ENCODE measurements at places on chromosomes 1 and 21.
A peak's percentile ranks its signal among the peaks of the same experiment; 100 is the strongest.

DNA sequence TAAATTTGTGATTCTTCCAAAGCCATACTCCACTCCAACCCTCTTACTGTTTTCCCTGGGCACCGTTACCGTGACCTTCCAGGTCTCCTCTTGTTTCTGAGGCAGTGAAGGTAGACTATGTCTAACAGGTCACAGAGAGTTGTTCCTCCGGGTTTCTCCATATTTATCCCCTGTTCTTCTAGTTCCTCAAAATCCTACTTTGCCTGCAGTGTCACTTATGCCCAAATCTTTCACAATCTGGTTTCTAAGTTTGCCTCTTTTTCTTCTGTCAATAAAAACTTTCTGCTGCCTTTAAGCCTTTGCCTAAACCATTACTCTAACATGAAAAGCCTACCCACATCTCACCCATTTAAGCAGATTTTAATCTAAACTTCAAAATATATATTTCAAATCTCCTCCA is 87.7 kb downstream of the C4BPA start:
- DNase-seq: no peak

DNA sequence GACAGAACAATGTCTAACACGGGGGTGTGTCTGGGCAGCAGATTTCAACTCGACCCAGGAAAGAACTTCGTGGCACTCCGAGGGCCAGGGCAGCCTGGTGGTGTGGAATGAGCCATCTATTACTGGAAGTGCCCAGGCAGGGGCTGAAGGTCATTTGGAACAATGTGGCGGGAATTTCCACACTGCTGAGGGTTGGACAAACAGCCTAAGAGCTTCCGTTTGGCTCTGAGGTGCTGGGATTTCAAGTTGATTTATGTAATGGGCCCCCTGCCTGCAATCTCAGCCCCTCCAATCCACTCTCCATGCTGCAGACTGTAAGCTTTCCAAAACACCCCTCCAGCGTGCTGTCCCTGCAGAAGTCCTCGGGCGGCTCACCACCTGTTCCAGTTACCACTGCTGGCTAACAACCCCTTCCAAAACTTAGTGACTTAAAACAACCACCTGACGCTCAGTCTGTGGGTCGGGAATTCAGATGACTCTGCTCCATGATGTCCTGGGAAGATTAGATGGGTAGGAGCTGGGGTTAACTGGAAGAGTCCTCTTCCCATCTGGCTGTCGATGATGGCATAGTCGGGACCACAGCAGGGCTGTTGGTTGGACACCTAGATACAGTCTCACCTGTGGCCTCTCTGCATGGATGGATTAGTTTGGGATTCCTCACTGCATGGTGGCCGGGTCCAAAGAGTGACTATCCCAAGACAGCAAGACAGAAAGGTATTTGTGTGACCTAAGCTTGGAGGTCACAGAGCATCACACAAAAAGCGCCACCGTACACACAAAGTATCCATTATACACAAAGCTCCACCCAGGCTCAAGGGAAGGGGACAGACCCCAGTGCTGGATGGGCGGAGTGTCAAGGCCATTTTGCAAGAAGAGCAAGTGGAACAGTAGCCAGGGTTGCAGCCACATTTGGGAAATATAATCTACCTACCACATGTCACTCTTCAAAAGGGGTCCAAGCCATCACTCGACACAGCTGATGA is 89.7 kb upstream of the IFFO2 start:
- no peak for DNase-seq

DNA sequence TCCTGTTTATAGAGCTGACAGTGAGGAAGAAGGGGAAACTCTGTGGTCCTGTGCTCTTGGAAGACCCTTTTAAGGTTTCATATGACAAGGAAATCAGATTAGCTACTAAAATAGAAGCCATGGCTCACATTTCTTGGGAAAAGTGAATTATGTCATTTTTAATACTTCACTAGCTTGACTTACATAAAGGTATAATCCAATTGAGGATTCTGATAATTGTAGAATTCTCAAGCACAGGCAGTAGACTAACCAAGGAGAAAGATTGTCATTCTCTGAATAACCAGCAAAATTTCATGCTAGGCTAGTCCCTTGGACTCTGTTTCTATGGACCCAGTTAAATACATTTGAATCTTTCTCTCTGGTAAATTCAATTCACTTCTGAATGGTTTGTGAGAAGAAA is 613.0 kb upstream of the BEND5 start:
- DNase-seq: no peak

DNA sequence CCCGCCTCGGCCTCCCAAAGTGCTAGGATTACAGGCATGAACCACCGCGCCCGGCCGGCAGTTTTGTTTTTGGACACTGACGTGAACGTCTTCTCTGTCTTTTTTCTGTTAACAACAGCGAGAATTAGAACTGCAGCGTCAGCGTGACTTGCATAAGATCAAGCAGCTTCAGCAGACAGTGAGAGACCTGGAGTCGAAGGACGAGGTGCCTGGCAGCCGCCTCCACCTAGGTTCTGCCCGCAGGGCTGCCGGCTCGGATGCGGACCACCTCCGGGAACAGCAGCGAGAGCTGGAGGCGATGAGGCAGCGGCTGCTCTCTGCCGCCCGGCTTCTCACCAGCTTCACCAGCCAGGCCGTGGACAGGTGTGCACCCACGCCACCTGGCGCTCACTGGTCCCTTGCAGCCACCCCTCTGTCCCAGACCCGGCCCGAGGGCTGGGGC is 22.9 kb upstream of the DIP2A start:
- no peak for DNase-seq

- peak; percentile 40 for DNase-seq
Measured at GRCh38 chr1:12053752-12054548, 9.2 kb upstream of the TNFRSF8 start.

- no peak for DNase-seq
Measured at GRCh38 chr1:115312742-115313141, 25.3 kb downstream of the NGF start.

- DNase-seq: no peak
Measured at GRCh38 chr1:112309499-112309898, 86.5 kb upstream of the CTTNBP2NL start.

DNA sequence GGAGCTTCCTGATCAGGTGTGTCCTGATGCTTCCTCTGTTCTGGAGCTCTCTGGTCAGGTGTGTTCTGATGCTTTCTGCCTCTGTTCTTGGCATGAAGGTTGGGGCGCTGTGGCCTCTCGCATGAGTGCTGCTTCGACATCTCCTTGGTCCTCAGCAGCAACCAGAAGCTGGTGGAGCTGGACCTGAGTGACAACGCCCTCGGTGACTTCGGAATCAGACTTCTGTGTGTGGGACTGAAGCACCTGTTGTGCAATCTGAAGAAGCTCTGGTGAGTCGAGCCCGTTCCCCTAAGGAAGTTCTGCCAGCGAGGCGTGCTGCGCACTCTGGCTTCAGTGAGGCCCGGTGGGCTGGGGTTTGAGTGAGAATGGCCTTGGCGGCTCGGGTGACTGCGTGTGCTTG is 18.0 kb downstream of the NLRP3 start:
- no peak for DNase-seq

- DNase-seq: no peak
Measured at GRCh38 chr21:45405271-45405818, 380 bp downstream of the COL18A1 start.

DNA sequence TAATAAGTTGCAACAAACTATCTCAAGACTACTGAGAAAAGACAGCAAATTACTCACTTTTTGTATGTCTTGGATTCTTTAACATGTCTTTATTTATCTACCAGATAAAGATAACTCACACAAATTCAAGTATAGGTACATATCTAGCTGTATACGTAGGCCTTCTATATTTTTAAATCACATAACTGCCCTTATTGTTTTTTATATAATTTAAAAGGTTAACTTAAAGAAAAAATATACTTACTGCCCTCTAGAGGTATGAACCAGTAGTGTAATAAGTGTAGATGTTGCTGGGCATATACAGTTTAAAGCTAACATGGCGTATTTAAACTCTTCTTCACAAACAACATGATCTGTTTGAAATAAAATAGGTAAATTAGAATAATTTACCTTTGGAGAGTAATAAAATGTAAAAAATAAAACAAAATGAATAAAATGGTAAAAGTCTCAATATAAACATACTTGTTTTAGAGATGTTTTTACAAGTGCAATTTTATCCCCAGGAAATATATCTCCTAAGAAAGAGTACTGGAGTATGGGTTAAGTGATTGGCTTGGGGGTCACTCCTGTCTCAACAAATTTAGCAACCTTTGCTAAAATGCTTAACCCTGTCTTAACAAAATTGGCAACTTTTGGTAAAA is 235.2 kb downstream of the KCNT2 start:
- DNase-seq: no peak

DNA sequence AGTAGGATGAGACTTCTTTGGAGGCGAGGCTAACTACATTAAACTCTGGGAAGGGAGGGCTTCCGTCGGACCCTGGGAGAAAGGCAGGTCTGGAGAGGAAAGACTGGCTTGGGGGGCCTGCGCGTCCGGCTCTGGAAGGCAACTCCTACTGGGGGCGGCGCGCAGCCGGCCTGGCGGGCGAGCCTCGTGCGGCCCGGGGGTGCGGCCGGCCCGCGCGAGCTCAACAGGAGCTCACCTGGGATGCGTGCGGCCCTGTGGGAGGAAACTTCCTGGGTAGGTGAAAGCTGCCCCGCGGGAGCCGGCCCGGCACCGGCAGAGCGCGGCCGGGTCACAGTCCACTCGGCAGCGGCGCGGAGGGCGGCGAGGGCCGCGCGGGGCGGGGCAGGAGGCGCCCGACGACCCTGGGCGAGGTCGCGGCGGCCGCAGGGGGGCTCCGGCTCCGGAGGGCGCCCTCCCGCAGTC is 449 bp downstream of the EPS15 start:
- DNase-seq: peak; percentile 44

DNA sequence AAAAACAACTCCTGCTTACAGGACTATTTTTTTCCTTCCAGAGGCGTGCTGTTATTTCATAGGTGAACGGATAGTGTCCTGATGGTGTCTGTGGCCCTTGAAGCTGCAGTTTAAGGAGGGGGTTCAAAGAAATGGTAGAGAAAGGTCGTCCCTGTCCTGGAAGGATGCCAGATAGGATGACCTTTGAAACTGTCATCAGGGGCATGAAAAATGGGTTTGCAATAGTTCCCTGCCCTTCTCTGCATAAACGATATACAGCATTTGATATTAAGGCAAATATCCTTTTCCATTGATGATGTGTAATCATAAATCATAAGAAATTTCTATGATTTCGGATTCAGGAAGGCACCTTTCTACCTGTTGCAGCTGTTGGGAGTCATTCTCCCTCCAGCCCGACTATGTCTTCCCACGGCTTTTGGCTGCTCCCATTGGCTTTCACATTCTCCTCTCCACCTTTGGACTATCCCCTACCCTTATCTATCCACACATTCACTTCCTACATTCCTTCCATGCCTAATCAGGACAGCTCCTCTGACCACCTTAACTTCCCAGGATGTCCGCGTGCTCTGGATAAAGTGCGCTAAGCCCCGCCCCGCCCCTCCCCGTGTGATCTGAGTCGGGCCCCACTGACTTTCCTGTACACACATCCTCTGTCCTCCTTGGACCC is 209.8 kb downstream of the DISC1 start:
- DNase-seq: no peak

DNA sequence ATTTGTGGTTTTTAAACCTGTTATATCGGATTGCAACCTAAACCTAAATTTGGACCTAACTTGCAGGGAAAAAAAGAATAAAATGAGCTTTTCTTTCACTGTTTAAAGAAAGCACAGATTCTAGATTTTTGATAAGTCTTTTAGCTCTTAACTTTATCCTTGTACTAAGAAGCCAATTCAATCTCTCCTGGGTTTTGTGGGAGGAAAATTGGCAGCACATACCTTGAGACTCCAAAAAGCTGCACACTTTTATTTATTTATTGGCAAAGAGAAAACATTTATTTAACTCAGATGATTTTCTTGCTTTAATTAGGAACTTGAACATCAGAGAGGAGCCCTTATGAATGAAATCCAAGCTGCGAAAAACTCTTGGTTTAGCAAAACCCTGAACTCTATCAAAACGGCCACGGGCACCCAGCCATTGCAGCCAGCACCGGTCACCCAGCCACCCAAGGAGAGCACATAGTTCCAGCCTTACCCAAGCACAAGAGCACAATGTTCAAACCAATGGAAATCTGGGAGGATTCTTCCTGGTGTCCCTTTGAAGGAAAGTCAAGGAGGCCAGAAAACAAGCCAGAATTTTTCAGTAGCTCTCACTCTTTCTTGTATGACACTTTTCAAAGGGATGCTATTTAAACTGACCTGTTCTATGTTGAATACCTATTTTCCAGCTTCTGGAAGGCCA is 10.1 kb upstream of the CACYBP start:
- no peak for DNase-seq

GRCh38 chr21:14120091-14120734 is 90.5 kb downstream of the LIPI start:
- peak; percentile 36 for DNase-seq

- DNase-seq: no peak
Measured at GRCh38 chr21:44686000-44686781, 4.2 kb upstream of the KRTAP12-1 start.

DNA sequence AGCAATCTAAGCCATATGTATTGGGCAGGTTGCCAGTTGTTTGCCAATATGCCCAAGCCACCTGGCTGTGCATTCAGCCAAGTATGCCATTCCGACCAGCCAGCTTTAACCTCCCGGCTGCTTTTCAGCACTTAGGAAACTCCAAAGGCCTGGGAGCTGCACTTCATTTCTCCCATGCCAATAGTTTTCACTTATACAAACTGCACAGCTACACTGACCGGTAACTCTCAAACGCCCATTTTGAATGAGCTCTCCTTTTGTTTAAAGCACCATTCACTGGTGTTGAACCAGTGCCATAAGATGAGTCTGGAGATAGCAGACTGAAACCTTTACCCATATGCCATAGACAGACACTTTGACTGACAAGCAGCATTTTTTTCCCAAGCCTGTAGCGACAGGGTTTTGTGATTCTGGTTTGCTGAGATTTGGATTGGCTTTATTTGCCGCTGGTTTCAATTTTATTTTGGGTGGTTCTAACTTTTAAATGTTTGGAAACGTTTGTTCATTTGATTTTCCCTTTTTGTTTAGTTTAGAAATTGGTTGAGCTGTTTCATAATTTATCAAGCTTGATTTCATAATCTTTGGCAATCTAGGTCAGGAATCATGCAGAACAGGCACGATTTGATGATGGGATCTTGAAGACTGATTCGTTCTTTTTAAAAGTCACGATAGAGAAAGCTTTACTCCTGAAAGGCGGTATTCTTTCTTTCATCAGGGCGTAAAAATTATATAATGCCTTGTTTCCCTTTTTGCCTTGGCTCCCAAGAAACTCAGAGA is 144.6 kb downstream of the NFIA start:
- no peak for DNase-seq

DNA sequence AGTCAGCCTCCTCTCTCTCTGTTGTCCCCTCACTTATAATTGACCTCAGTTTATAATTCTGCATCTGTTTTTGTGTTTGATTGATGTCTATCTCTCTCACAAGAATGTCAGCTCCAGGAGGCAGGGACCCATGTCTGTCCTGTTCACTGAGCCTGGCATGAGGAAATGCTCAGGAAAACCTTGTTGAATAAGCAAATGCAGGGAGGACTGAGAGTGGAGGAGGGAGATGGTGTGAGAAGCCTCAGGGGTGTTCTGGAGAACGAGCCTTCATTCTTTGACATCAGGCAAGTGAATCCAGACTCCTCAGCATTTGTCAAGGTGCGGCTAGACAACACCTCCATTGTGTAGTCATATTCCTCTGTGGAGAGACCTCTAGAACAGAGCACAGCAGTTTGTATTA is 45.5 kb downstream of the MAN1C1 start:
- DNase-seq: no peak

Data from stimulated activated CD4-positive, alpha-beta T cell treated with anti-CD3 and anti-CD28 coated beads, Interleukin-1b, Interleukin-23, amount 100 ng/mL, for 48 hours (primary cell).